Right renal pelvis (tissue), 4 donors: ENCODE measurements at places on chromosomes 11 and 22. TPM values are rescaled to one million over a fixed set of nuclear protein-coding genes. Genes with fewer than 3 reads are reported as not detected.
A peak's percentile ranks its signal among the peaks of the same experiment; 100 is the strongest.

APOL3 gene
- polyA plus RNA-seq, result 17.9 TPM

TSPAN18 gene
- polyA plus RNA-seq, result 58.4 TPM

VSIG10L2 gene
- polyA plus RNA-seq, result not detected

C11orf87 gene
- 0.17 TPM for polyA plus RNA-seq

POTEH gene
- polyA plus RNA-seq, result not detected

OTOG gene
- 0.25 TPM for polyA plus RNA-seq

MICALL1 gene
- 28.0 TPM for polyA plus RNA-seq

SSTR3 gene
- polyA plus RNA-seq, result 1.3 TPM

TNNT3 gene
- 6.4 TPM for polyA plus RNA-seq

MS4A5 gene
- polyA plus RNA-seq, result not detected

GRCh38 chr11:124600621-124601320, 10.5 kb upstream of the PANX3 start:
- DNase-seq, result no peak

GRCh38 chr22:42281706-42282251, 11.3 kb upstream of the TCF20 start:
- DNase-seq, result no peak

GRCh38 chr22:38467904-38468442, at the start of gene KDELR3:
TSS of gene KDELR3 (plus strand) at chr22:38468096. CDS start at chr22:38468234, 138 bp downstream.
- no peak for DNase-seq

GRCh38 chr11:65474864-65475263, 24.0 kb upstream of the MALAT1 start:
- DNase-seq, result no peak

- DNase-seq, result no peak
Measured at GRCh38 chr11:113308601-113309000, 5.8 kb upstream of the TTC12 start.

DNA sequence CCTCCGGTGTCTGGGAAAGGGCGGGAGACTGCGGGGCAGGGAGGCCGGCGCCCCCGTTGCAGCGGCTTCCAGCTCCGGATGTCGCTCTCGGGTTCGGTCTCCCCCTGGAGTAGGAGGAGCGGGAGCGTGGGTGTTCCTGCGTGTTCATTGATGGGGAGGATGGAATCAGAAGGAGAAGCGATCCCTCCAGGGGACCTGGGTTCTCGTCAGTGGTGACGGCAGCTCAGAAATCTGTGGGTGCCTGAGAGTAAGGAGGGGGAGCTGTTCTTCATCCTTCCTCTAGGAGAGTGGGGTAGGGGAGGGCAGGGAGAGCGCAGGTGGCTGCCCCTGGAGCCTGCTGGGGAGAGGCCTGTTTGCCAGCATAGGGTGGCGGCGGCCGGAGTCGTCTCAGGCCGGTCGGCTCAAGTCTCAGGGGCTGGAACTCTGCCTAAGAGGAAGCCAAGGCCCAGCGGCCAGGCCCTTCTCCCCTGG, 1.1 kb downstream of the UBASH3B start:
- DNase-seq, result no peak

DNA sequence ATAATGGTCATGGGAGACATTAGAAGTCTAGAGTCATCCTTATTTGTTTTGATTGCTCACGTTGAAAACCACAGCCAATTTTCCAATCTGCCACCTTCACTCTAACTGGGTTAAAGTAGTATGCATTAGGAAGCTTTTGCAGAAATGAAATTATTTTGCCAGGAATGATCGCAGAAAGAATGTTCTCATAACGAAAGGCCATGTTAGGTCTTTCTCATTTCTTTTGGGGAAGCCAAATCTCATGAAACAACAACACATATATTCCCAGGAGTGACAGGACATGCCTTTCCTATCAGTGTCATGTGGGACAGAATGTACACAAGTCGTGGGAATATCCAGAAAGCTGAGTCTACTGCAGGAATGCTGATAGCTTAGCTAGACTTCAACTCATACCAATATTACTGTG, 386.3 kb downstream of the AASDHPPT start:
- no peak for DNase-seq

DNA sequence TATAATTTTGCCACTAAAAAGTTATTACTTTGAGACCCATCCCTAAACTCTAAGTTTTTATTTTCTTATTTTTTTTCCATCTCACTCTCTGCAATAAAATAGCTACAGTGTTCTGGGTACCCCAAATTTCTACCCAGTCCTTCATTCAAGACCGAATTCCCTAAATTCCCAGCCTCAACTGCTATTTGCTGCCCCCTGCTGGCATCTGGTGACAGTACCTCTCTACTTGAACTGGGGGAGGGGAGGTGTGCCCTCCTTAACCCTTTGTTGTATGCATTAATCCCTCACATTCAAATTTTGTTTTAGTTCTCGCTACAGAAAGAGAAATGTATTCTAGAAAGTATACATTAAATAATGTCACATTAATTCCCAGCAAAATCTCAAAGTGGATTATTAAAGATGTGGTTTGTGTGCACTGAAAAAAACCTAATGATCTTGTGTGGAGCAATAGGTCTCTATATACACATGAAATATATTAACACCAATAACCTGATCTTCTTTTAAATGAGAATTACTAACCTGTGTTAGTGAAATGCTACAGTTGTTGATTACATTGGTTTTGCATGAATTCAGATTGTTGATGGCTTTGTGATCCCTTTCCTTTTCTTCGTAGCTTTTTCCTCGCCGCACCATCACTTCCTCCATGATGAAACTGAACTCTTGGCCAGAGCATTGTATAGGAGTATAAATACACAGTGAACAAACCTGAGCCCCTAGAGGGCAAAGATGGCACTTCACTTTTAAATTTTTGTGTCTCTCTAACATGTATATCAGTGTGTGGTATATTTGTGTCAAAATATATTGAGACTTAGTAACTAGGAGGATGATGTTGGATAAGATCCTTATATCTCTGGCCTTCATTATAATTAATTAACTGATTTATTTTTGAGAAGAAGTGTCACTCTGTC, 590.0 kb downstream of the METTL15 start:
- no peak for DNase-seq

- DNase-seq, result no peak
Measured at GRCh38 chr11:34206407-34207300, 101.2 kb downstream of the NAT10 start.

GRCh38 chr11:124917115-124917637, 1.9 kb upstream of the HEPN1 start:
- DNase-seq, result no peak

DNA sequence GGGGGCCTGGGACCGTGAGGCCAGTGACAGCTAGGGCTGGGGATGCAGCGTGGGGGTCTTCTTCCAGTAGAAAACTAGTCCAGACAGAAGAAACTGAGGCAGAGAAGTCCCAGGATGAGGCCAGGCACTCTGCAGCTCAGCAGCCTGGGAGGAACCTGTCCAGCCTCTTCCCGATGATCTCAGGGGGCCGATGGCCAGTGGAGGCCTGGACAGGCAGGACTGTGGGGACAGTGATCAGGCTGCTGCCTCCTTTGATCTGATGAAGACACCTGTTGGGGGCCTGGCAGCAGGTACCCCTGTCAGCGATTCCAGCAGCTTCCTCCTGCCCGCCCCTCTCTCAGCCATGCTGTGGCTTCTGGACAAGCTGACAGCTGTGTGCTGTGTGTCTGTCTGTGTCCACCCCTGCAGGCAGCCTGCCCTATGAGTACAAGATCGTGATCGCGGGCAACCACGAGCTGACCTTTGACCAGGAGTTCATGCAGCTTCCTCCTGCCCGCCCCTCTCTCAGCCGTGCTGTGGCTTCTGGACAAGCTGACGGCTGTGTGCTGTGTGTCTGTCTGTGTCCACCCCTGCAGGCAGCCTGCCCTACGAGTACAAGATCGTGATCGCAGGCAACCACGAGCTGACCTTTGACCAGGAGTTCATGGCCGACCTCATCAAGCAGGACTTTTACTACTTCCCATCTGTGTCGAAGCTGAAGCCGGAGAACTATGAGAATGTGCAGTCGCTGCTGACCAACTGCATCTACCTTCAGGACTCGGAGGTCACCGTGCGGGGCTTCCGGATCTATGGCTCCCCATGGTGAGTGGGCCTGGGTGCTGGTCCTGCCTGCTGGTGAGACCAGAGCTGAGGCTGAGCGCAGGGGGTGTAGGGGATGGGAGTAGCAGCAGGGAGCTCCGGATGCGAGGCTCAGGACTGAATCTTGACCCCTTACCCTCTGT, 62.6 kb downstream of the MPPED1 start:
- DNase-seq, result no peak

DNA sequence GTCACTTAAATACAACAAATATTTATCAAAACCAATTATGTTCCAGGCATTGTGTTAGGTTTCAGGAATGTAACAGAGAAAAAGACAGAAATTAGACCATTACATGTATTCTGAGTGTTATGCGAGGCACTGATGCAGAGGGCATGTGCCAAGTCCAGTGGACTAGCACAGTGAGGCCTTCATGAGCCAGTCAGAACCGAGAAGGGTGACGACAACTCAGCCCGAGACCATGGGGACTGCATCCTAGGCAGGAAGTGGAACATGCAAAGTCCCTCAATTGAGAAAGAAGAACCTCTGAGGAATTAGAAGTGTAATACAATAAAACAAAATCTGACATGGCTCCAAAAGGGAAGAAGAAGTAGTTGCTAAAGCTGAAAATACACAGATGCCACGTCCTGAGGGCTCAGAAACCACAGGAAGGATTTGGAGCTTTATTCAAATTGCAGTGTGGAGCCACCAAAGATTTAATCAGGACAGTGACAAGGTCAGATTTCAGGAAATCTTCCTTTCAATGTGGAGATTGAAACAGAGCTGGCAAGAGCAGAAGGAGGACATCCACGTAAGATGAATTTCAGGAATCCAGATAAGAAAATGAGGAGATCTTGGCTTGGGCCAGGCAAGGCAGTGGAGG, 529.6 kb downstream of the NTM start:
- DNase-seq, result no peak

DNA sequence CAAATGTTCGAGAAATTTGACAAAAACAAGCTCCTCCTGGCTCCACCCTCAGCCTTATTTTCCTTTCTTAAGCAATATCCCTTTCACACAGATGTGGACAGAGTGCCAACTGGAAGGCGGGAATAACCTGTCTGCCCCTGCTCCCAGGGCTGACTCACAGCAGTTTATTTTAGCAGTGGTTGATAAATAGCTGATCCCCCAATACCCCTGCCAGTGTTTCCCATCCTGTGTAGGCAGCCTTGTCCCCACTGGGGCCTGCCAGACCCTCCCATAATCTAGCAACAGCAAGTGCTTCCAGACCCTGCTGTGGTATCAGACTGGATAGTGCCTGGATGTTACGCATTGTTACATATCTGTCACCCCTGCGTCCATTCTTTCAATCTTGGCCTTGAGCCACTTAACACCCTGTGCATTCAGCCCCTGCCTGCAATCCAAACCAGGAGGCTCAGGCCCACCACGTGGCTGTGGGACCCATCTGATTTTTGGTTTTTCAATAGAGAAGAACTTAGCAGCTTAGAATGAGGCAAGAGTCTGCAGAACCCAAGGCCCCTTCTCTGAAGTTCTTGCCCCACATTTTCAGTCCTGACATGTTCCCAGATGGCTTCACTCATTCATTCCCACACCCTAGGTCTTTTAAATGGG, 53.7 kb downstream of the PARVA start:
- no peak for DNase-seq

- no peak for DNase-seq
Measured at GRCh38 chr11:86940122-86940777, 14.9 kb downstream of the FZD4 start.

- no peak for DNase-seq
Measured at GRCh38 chr11:27380771-27381170, 17.8 kb upstream of the CCDC34 start.

- DNase-seq, result no peak
Measured at GRCh38 chr11:9525116-9525515, 48.4 kb upstream of the WEE1 start.

- peak; percentile 49 for DNase-seq
Measured at GRCh38 chr11:69157156-69157821, 1.6 kb downstream of the SMIM38 start.

GRCh38 chr11:18310800-18311340, 11.1 kb downstream of the HPS5 start:
- no peak for DNase-seq

DNA sequence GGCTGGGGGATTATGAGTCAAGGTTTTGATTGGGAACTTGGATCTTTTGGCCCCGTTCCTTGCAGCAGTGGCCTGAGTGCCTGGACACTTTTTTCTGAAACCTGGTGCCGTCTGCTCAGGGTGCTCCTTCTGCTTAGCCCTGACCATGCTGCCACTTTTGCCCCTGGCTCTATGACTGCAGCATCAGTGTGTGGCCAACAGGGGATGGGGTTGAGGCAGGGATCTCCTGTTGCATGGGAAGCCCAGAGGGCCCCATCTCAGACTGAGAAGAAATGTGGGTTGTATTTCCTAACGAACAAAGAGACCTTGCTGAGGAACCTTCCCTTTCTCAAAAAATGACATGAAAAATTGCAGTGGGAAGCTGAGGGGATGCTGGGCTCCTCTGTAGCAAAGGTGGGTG, 18.7 kb downstream of the POU2F3 start:
- DNase-seq, result no peak

DNA sequence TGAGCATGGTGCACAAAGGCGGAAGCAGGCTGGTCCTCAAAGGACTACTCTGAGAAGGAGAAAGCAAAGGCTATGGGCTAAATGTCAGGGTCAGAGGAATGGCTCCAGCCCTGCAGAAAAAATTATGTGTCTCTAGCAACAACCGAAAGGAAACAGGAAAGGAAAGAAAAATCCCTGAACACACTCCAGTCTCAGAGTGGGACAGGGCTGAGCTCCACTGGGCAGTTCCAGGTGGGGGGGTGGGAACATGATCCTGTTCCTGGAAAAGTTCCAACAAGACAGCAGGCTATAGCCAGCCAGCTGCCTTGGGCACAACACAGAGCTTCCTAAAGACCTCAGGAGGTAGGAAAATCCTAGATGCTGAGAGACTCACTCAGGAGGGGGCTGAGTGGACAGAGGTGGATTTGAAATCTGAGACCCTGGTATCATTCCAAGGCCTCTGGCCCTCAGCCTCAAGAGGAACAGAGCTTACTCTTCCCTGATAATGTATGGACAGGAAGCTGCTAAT, 1088.2 kb downstream of the TBC1D22A start:
- DNase-seq, result peak; percentile 59

- DNase-seq, result no peak
Measured at GRCh38 chr11:126129727-126130671, 67.3 kb upstream of the CDON start.

- DNase-seq, result no peak
Measured at GRCh38 chr11:115765803-115766239, 261.6 kb upstream of the CADM1 start.

DNA sequence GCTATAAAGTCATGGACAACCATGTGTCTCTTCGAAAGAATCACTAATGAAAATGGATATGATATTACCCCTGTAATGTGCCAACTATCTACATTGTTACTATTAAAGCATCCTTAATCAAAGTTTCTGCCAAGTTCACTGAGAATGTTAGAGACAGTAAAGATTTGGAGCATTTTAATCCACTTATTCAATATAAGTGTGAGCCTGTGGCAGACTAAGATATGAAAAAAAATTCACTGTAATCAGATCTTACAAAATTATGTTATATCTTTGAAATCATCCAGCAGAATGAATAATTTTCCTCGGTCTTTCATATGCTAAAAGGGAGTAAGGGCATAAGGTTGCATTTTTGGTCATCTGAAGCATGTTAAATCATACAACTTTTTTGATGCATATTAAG, 49.9 kb downstream of the MAML2 start:
- no peak for DNase-seq
